ENCODE measurements at places on chromosomes 11 and 22. TPM values are rescaled to one million over a fixed set of nuclear protein-coding genes. Genes with fewer than 3 reads are reported as not detected.

- DNase-seq = peak; percentile 38
- H3K27me3 ChIP-seq = peaks cover 26% of the 10 kb centered on the region
- H3K27ac ChIP-seq = no peak overlapping the region
- peak overlapping the region; percentile 58 for H3K4me3 ChIP-seq
- no peaks in the 10 kb centered on the region for H3K36me3 ChIP-seq
These were observed 1.0 kb downstream of the LMO1 start for GRCh38 chr11:8262552-8263108.

- DNase-seq = no peak
- H3K4me3 ChIP-seq = no peak overlapping the region
- H3K27ac ChIP-seq = no peak overlapping the region
- H3K27me3 ChIP-seq = no peaks in the 10 kb centered on the region
- H3K36me3 ChIP-seq = no peaks in the 10 kb centered on the region
These were observed 29.9 kb upstream of the GRAMD4 start for GRCh38 chr22:46590334-46590733.

DNA sequence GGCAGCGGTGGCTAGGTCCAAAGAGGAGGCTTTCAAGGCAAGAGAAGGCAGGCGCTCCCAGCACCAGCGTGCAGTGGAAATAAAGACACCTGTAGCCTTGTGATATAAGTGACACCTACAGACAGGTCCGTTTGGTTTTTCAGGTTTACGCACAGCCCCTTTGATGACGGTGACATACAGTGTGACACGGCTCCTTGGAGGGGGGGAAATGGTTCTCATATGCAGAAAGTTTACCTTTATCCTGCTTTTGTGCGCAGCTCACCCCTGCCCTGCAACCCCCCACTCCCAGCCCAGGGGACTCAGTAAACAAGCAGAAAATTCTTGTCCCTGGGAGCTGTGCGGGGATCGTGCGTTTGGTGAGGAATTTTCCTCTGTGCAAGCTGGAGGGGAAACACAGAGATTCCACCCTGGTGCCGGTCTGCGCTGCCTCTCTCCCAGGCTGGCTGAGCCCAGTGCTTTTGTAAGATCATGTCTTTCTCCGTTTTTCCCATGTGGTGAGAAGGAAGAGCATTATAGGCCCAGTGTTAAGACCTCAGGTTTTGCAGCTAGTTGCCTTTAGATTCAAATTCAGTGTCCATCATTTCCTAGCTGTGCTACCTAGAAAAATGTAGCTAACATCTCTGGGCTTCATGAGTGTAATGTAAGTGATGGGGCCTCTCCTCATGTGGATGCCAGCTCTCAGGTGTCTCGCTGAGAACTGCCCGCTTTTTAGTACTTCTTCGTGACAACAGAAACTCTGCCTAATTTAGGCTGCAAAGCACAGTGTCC is at the start of gene ELF5:
Gene ELF5, minus strand, starts transcription at position 113 of the 768 bp plus-strand sequence. CDS start 8,045 bp downstream, outside the sequence.
- H3K4me1 ChIP-seq = no peaks in the 10 kb centered on the region
- DNase-seq = no peak
- no peaks in the 10 kb centered on the region for H3K27me3 ChIP-seq
- no peak within 1 kb of the TSS for H3K4me3 ChIP-seq
- H3K27ac ChIP-seq = no peak within 1 kb of the TSS
- no peaks in the 10 kb centered on the region for H3K36me3 ChIP-seq

DNA sequence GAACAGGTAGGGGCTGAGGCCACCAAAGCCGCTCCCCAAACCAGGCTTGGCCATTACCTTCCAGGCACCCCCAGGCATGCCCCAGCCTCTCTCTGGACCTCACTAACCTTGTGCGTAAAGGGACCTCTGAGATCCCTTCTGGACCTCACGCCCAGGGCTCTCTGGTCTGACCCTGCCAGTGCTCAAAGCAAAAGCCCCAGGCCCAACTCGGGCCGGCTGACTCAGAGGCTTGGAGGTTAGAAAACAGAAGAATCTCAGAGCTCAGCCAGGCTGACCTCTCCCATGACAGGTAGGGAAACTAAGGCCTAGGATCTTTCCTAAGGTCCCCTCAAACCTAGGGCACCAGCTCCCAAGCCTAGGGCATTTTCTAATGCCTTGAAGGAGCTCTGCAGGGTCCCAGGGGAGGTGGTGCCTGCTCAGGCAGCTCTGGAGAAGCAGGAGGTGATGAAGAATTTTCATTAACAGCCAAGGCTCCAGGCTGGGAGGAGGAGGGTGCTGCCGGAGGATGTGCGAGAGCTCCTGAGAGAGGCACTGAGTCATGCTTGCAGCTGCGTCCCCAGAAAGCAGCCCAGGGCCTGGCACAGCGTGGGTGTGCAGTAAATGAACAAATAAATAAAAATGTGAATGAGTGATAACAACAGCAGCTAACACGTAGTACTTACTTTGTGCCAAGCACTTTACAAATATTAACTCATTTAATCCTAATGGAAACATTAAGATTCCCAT is 25.6 kb downstream of the ARRB1 start:
- H3K4me1 ChIP-seq = peaks cover 71% of the 10 kb centered on the region
- no peak overlapping the region for H3K4me3 ChIP-seq
- no peaks in the 10 kb centered on the region for H3K36me3 ChIP-seq
- H3K27ac ChIP-seq = peak overlapping the region; percentile 76
- DNase-seq = no peak
- H3K27me3 ChIP-seq = no peaks in the 10 kb centered on the region

- H3K27me3 ChIP-seq = no peaks in the 10 kb centered on the region
- peak overlapping the region; percentile 81 for H3K27ac ChIP-seq
- peak; percentile 54 for DNase-seq
- peaks cover 30% of the 10 kb centered on the region for H3K4me1 ChIP-seq
- H3K4me3 ChIP-seq = peak overlapping the region; percentile 64
These were observed 726 bp downstream of the PKNOX2 start for GRCh38 chr11:125165111-125165842.

- no peak overlapping the region for H3K4me3 ChIP-seq
- no peak overlapping the region for H3K27ac ChIP-seq
- DNase-seq = no peak
- H3K4me1 ChIP-seq = no peaks in the 10 kb centered on the region
- H3K36me3 ChIP-seq = no peaks in the 10 kb centered on the region
These were observed 250.8 kb upstream of the B3GAT1 start for GRCh38 chr11:134662629-134663360.

DNA sequence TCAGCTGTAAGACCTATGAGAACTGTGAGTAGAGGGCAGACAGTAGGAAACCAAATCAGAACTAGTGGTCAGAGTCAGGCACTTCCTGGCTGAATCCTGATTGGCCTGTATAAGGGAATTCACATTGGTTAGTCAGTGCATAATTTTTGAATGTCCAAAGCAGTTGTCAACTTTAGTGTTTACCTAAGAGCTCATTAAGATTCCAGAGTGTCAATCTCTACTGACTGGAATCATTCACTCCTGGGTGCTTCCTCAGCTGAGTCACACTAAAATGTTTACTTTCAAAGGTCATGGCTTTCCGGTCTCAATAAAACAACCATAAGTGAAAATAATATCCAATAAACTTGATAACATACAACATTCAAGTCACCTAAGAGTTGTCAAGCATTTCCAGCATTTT is 306.1 kb downstream of the C11orf87 start:
- no peaks in the 10 kb centered on the region for H3K27me3 ChIP-seq
- H3K4me3 ChIP-seq = no peak overlapping the region
- no peak for DNase-seq
- no peaks in the 10 kb centered on the region for H3K4me1 ChIP-seq

DNA sequence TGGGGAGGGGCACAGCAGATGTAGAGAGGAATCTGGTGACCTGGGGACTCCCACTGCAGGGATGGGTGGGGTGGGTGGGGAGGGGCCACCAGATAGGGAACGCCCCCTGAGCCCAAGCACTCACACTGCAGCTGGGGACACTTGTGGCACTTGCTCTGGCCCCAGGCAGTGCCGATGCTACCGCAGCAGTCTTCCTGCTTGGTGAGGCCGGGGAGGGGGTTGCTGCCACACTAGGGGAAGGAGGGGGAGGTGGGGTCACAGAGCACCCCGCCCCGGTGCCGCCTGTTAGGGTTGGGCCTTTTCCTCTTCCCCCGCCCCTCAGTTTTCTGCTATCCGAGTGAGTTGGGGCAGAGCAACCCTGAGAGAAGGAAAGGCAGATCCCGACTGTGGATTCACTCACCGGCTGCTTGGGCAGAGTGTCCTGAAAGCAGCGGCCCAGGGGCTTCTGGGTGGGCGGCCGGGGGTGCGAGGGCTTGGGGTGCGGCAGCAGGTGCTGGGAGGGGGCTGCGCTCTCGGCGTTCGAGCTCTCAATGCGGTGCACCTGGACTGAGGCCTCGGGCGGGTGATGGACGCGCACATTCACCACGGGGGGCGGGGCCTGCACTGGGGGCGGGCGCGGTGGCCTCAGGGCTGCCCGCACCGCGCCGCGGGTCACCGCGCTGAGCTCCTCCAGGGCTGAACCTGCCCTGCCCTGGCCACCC is 4.7 kb downstream of the LTBP3 start:
- no peak for DNase-seq
- H3K4me3 ChIP-seq = no peak overlapping the region
- no peaks in the 10 kb centered on the region for H3K4me1 ChIP-seq
- H3K27me3 ChIP-seq = no peaks in the 10 kb centered on the region
- no peaks in the 10 kb centered on the region for H3K36me3 ChIP-seq

- no peaks in the 10 kb centered on the region for H3K27me3 ChIP-seq
- no peak overlapping the region for H3K27ac ChIP-seq
- no peak overlapping the region for H3K4me3 ChIP-seq
These were observed 13.5 kb downstream of the DCPS start for GRCh38 chr11:126317432-126317755.

GRCh38 chr11:7538466-7539454 is 25.0 kb downstream of the PPFIBP2 start:
- H3K4me3 ChIP-seq = no peak overlapping the region
- no peaks in the 10 kb centered on the region for H3K27me3 ChIP-seq
- H3K4me1 ChIP-seq = no peaks in the 10 kb centered on the region
- H3K27ac ChIP-seq = no peak overlapping the region
- DNase-seq = no peak
- no peaks in the 10 kb centered on the region for H3K36me3 ChIP-seq

DNA sequence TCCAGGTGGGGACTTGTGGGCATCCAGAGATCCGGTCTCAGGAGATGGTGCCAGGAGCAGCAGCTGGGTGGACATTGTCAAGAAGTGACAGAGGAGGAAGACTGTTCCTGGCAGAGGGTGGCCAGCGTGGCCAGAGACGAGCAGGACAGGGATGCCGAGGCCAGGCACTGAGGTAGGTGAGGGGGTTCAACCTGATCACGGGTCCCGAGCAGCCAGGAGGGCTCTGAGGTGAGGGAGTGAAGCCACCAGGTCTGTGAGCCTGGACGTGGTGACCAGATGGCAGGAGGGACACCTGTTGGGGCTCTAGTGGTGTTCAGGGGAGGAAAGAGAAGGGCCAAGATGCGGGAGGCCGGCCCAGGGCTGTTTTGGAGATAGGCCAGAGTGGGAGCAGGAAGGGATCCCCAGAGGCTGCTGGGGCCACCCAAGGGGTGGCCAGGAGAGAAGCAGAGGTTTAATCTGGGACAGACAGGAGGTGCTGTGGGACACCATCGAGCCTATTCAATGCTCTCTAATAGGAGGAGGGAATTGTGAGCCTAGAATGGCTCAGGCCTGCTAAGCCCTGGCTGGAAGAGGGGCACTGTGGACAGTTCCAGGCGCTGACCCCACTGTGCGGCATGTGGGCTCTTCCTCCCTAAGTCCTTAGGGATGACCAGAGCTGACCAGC is 6.3 kb downstream of the PPM1F start:
- no peak overlapping the region for H3K4me3 ChIP-seq
- no peaks in the 10 kb centered on the region for H3K36me3 ChIP-seq
- H3K27ac ChIP-seq = no peak overlapping the region
- H3K27me3 ChIP-seq = no peaks in the 10 kb centered on the region

DNA sequence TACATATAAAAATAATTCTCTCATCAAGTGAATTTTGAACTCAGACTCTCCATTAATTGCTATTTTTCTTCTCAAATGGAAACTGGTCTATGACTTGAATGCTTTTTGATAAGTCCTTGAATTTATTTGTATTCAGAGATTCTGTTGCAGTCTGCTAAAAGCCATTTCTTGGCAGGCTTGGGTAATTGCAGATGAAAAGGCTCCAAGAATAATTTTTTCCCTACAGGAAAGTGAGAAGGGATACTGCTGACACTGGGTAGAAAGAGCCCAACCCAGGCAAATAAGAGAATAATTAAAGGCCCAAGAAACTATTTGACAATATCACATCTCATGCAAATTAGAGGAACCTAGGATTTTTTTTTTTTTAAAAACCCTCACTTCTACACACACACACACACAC is 246.5 kb upstream of the DDI1 start:
- no peaks in the 10 kb centered on the region for H3K36me3 ChIP-seq
- no peaks in the 10 kb centered on the region for H3K4me1 ChIP-seq
- H3K27ac ChIP-seq = no peak overlapping the region
- H3K27me3 ChIP-seq = no peaks in the 10 kb centered on the region
- no peak for DNase-seq

DNA sequence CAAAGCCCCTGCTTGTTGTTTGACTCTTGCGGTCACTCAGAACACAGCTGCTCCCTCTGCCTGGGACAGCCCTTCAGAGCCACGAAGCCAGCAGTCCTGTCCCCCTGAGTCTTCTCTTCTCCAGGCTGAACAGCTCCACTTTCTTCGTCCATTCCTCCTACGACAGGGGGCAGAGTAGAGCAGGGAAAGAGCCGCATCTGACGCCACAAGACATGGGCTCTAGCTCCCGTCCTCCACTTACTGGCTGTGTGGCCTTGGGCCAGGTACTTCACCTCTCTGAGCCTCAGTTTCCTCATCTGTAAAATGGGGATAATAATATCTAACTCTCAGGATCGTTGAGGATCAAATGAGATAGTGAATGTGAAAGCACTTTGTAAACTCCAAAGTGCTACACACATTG is 29.9 kb downstream of the CHRDL2 start:
- peaks cover 17% of the 10 kb centered on the region for H3K4me1 ChIP-seq
- H3K4me3 ChIP-seq = no peak overlapping the region
- no peak overlapping the region for H3K27ac ChIP-seq
- no peaks in the 10 kb centered on the region for H3K27me3 ChIP-seq
- DNase-seq = no peak

DNA sequence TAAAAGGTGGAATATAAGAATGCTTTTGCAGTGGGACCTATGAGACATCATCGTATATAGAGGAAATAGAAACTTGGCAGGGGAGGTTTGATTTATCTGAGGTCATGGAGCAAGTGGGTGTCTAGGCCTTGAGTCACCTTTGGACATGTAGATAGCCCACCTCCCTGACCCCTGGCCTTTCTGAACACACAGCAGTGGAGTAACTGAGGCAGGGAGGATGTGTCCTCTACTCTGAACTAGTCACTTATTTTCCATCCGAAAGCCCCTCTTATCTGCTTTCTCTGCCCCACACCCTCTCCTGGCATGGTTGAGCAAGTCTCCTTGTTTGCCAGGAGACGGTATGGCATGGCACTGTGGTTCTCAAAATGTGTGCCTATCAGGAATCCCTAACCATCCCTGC is 7.9 kb downstream of the CD82 start:
- no peaks in the 10 kb centered on the region for H3K27me3 ChIP-seq
- H3K36me3 ChIP-seq = no peaks in the 10 kb centered on the region
- H3K4me1 ChIP-seq = no peaks in the 10 kb centered on the region
- no peak overlapping the region for H3K27ac ChIP-seq

GGTLC3 gene
- not detected for total RNA-seq

OR4C3 gene
- total RNA-seq = not detected

RAB39A gene
- not detected for total RNA-seq

CCDC188 gene
- total RNA-seq = not detected

GTF2H1 gene
- 13.9 TPM for total RNA-seq

All from pancreas (tissue), 10 donors.